Thoracic aorta (tissue), 2 donors: ENCODE measurements at places on chromosomes 1 and 21.

DNA sequence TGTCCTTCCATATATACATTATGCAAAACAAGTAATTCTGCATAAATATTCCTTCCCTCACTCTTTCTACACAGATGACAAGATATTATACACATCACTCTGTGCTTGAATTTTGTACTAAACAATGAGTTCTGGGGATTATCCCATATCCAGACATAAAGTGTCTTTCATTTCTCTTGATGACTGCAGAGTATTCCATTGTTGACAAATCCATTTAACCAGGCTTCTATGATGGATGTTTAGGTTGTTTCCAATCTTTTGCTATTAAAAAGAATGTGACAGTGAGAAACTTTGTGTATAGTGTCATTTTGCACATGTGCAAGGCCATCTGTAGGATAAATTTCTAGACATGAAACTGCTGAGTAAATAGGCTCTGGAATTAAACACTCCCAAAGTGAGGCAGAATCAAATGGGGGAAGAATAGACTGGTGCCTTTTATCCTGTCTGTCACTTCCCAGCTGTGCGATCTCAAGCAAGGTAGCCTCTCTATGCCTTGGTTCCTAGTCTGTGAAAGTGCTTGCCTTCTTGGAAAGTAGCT lies 29.9 kb upstream of the ATP2B4 start:
- no peaks in the 10 kb centered on the region for H3K36me3 ChIP-seq
- no peak overlapping the region for H3K27ac ChIP-seq
- H3K27me3 ChIP-seq = no peaks in the 10 kb centered on the region
- H3K4me1 ChIP-seq = no peaks in the 10 kb centered on the region

- no peaks in the 10 kb centered on the region for H3K27me3 ChIP-seq
- no peak overlapping the region for H3K4me3 ChIP-seq
- H3K4me1 ChIP-seq = peaks cover 5% of the 10 kb centered on the region
- H3K36me3 ChIP-seq = no peaks in the 10 kb centered on the region
These were observed 51.0 kb downstream of the PSMG1 start for GRCh38 chr21:39132248-39132647.

- no peaks in the 10 kb centered on the region for H3K27me3 ChIP-seq
- no peaks in the 10 kb centered on the region for H3K4me1 ChIP-seq
- no peak overlapping the region for H3K27ac ChIP-seq
These were observed 91.7 kb downstream of the ATG4C start for GRCh38 chr1:62875676-62876075.

- peaks cover 19% of the 10 kb centered on the region for H3K4me1 ChIP-seq
- H3K36me3 ChIP-seq = peaks cover 33% of the 10 kb centered on the region
- no peak for DNase-seq
- no peak overlapping the region for H3K27ac ChIP-seq
- no peak overlapping the region for H3K4me3 ChIP-seq
These were observed 15.3 kb downstream of the VPS13D start for GRCh38 chr1:12245116-12245515.

DNA sequence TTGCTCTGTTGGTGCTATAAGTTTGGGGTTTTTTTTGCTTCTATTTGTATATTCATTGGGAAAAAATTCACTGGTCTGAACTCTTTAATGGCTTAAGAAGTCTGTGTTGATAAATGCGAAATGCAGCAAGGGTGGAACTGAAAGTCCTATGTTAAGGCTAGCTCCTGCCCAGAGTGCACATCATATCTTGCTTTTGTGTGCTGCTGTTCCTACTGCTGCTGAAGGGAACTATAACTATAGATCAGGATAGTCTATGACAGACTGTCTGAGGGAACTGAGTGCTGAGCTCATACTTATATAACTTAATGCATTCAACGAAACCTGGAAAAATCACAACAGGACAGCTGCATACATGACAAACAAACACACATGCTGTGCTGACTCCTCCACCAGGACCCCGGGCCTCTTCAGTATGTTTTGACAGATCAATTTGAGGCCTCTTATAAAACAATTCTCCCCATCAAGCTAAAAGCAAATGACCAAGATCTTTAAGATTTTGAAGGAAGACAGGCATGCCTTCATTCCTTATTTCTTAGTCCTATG lies 1031.5 kb upstream of the ADGRL2 start:
- H3K27ac ChIP-seq = no peak overlapping the region
- no peaks in the 10 kb centered on the region for H3K36me3 ChIP-seq
- no peak overlapping the region for H3K4me3 ChIP-seq
- DNase-seq = no peak
- H3K4me1 ChIP-seq = no peaks in the 10 kb centered on the region
- H3K27me3 ChIP-seq = no peaks in the 10 kb centered on the region
